ENCODE measurements at places on chromosomes 7 and 10. TPM values are rescaled to one million over a fixed set of nuclear protein-coding genes. Genes with fewer than 3 reads are reported as not detected.

Gene PRXL2A
- total RNA-seq: 11.0 TPM

Gene GSAP
- total RNA-seq: 4.9 TPM

Gene ABCA13
- not detected for total RNA-seq

Gene CACNB2
- total RNA-seq: not detected

Gene SPDYE2
- not detected for total RNA-seq

Gene SYT15
- 1.6 TPM for total RNA-seq

Gene PIK3CG
- total RNA-seq: 10.2 TPM

Gene OPALIN
- not detected for total RNA-seq

Gene COL17A1
- total RNA-seq: not detected

Gene STN1
- 52.0 TPM for total RNA-seq

Gene GHRHR
- total RNA-seq: not detected

Gene RNF148
- not detected for total RNA-seq

Gene PRF1
- 102 TPM for total RNA-seq

Gene NUTM2E
- total RNA-seq: not detected

Gene TBC1D12
- total RNA-seq: 2.3 TPM

Gene PAPOLB
- total RNA-seq: 0.05 TPM

Gene CLDN15
- 28.7 TPM for total RNA-seq

Gene HABP2
- not detected for total RNA-seq

Gene ADRA2A
- total RNA-seq: 0.07 TPM

Gene DYNC1I1
- total RNA-seq: not detected

Measured in activated T-cell treated with anti-CD3 and anti-CD28 coated beads, Interleukin-2, amount 50 U/mL, for 72 hours (primary cell).